ENCODE measurements at places on chromosomes 13 and 19. TPM values are rescaled to one million over a fixed set of nuclear protein-coding genes. Genes with fewer than 3 reads are reported as not detected.

The GJA3 gene
- total RNA-seq: 1.2 TPM

The OR7D2 gene
- not detected for total RNA-seq

The ZNF575 gene
- 1.9 TPM for total RNA-seq

The PSG3 gene
- total RNA-seq: not detected

The ZNF486 gene
- not detected for total RNA-seq

The COX6B2 gene
- total RNA-seq: 4.3 TPM

The PABPC3 gene
- 0.14 TPM for total RNA-seq

The C19orf25 gene
- 11.0 TPM for total RNA-seq

The SYDE1 gene
- 12.7 TPM for total RNA-seq

The ENOX1 gene
- 0.75 TPM for total RNA-seq

The SOHLH2 gene
- not detected for total RNA-seq

The NLRP4 gene
- not detected for total RNA-seq

The ZNF208 gene
- total RNA-seq: not detected

The LHB gene
- total RNA-seq: not detected

The CYP2A7 gene
- not detected for total RNA-seq

The CCL25 gene
- not detected for total RNA-seq

The CD37 gene
- total RNA-seq: not detected

The CEACAM7 gene
- total RNA-seq: not detected

The PEX11G gene
- 1.8 TPM for total RNA-seq

The MYO1F gene
- total RNA-seq: 0.25 TPM

The TJP3 gene
- total RNA-seq: 0.73 TPM

The NOTCH3 gene
- 6.8 TPM for total RNA-seq
